Stimulated activated CD4-positive, alpha-beta T cell treated with anti-CD3 and anti-CD28 coated beads, Interleukin-2, amount 100 ng/mL, for 24 hours (primary cell): ENCODE measurements at places on chromosomes 6 and 20.
A peak's percentile ranks its signal among the peaks of the same experiment; 100 is the strongest.

DNA sequence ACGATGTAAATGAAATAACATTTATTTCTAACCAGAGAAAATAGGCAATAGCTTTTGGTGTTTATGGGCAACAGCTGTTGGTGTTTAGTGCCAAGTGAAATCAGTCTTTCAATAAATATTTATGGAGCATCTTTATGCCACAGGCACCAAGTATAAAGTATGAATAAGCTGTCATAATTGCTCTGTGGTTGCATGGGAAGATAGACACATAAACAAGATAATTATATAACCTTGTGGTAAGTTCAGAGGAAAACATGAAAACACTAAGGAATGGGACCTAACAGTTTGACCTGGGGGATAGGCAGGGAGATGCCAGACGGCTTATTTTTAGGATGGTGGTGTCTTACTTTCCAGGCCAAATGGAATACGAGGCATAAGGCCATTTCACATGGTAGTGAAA, 110.9 kb downstream of the GFRAL start:
- DNase-seq, result no peak

DNA sequence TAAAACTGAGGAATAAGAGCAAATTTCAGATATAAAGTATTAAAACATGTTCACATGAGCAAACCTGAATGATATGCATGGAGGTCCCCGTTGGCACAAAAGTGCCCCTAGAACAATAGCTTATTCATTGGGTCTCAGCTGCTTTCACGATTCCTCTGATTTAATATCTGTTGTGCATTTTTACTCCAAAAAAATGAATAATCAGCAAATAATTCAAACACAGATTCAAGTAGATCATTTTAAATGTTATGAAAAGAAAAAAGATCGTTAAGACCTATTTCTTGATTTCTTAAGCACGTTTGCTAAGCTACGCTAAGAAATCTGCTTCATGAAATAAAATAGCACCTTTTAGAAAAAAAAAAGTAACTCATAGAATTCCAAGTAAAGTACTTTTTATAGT, 21.7 kb downstream of the HUS1B start:
- no peak for DNase-seq

DNA sequence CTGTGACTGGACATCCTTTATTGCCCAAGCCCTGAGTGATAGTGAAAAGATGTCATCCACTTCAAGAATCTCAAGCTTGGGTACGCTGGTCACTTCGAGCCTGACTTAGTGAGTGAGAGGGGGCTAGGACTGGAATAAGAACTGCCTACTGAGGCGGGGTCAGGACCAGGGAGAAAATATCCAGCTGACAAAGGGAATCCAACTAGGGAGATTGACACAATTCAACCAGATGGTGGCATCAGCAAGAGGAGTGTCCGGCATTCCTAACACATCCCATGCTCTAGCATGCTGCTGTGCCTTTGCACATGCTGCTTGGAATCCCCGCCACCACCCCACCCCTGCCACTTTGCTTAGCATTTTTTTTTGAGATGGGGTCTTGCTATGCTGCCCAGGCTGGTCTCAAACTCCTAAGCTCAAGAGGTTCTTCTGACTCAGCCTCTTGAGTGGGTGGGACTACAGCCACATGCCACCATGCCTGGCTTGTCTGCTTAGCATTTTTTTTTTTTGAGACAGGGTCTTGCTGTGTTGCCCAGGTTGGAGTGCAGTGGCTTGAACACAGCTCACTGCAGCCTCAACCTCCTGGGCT, 6.5 kb upstream of the CEP250 start:
- no peak for DNase-seq

DNA sequence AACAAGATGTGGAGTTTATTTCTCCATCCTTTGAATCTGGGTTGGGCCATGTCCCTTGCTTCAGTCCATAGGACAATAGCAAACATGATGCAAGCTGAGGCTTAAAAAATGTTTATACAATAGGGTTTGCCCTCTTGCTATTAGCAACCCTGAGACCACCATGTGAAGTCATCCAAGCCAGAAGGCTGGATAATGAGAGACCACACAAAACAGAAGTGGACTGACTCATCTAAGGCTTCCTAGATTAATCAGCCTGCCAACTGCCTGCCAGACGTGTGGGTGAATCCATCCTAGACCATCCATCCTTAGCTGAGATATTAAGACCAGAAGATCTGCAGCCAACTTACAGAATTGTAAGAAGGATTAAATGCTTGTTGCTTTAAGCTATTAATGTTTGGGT, 38.1 kb upstream of the ISM1 start:
- DNase-seq, result no peak

DNA sequence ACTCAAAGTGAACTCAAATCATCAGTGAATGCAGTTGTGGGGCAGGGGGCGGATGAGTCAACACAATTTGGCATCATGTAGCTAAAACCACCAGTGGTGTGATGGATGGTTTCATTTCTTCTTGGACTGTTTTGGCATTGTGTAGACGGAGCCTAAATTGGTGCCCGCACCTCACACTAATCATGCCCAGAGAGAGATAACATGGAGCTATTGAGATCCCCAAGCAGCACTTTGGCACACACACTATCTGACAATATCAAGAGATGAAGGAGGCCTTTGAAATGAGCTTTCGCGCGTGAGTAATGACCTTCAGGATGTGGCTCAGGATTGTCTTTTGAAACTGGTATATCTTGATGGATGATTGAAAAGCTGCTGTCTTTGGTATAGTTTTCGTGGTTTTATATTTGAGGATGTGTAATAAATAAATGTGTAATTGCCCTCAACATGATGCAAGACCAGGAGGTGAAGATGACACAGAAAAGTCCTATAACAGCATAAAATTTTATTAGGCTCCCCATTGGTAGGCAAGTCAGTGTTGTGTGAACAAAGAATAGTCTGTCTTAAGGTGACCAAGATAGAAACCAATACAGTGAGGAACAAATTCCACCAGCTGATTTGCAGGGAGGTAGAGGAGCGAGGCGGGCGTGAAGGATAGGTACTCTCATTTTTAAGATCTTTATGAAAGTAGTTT, 174.2 kb downstream of the TSHZ2 start:
- peak; percentile 56 for DNase-seq

GRCh38 chr6:144310765-144311164, 25.6 kb downstream of the UTRN start:
- no peak for DNase-seq

GRCh38 chr6:34284563-34285447, 36.0 kb upstream of the SMIM29 start:
- no peak for DNase-seq

DNA sequence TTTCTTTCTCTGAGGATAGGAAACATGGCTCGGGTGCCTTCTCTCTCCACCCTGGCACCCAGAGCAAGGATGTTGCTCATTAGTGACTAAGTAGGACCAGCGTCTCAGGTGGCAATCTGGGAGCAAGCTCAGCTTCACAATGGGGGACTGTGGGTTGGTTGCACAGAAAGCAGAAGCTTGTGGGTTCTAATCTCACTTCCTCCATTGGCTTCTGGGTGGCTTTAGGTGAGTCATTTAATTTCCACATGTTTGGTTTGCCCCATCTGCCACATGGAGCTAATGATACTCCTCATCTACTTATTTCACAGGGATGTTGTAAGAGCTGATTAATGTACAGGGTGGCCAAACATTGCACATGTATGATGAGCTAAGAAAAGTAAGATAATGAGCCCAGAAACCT, 54.8 kb upstream of the AKIRIN2 start:
- peak; percentile 34 for DNase-seq
